ENCODE measurements at places on chromosomes 2 and 18.
A peak's percentile ranks its signal among the peaks of the same experiment; 100 is the strongest.

GRCh38 chr2:227153307-227153706 is 10.7 kb downstream of the COL4A4 start:
- no peak for DNase-seq

DNA sequence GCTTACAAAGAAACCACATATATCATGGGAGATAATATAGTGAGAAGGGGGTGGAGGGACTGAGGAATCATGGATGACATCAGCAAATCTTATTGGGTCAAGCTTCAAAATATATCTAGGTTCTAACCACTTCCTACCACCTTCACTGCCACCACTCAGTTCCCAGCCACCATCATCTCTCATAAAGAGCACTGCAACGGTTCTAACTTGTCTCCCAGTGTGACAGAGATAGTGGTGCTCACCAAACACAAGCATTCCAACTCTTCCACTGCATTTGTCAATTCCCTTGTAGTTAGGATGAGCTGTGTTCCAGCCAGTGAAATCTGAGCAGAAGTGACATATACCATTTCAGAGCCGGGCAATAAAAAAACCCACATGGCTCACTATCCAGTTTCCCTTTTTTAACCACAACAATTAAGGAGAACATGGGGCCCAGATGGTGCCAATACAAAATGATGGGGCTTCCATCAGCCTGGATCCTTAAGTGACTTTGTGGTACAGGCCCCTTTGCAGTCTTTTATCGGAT is 318.1 kb downstream of the NBAS start:
- peak; percentile 62 for DNase-seq

- no peak for DNase-seq
These were observed 100.3 kb downstream of the FEZ2 start for GRCh38 chr2:36497570-36498163.

GRCh38 chr2:238739668-238740067 is 108.2 kb upstream of the TWIST2 start:
- no peak for DNase-seq

DNA sequence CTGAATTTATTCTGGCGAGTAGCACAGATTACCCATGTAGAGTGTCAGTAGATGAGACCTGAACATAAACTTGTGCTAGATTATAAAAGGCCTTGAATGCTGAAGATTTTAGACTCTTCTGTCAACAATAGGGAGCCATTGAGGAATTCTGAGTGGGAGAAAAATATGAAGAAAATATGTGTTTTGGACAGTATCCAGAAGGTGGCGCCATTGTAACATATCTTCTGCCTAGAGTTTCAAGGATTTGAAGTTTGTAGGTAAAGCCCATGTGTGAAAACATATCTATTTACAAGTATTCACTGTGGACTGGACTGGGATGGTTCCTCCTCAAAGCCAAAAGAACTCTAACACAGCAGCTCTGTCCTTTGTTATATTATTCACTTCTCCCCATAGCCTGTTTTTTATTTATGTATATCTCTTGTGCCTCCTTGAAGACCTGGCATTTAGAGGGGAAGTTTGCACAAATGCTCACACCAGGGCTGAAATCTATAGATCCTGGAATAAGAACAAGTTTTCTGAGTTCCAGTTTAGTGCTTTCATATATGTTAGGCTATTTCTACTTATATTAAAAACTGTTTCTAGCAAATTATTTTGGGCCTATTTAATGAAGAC is 124.9 kb downstream of the RDH14 start:
- peak; percentile 83 for DNase-seq

GRCh38 chr2:20103530-20103929 is 52.1 kb upstream of the LAPTM4A start:
- DNase-seq, result peak; percentile 53

- DNase-seq, result no peak
These were observed 36.1 kb downstream of the ABCG8 start for GRCh38 chr2:43874776-43875451.

- DNase-seq, result no peak
These were observed 55.2 kb upstream of the RALBP1 start for GRCh38 chr18:9419956-9420631.

- no peak for DNase-seq
These were observed 293.2 kb downstream of the PLCL1 start for GRCh38 chr2:198097630-198098029.

GRCh38 chr18:31526374-31526773 is 28.4 kb downstream of the DSG2 start:
- DNase-seq, result no peak

- DNase-seq, result no peak
These were observed 1869.6 kb upstream of the CELF4 start for GRCh38 chr18:39435209-39435608.

- DNase-seq, result no peak
These were observed 160.0 kb downstream of the OSR1 start for GRCh38 chr2:19198381-19198780.

DNA sequence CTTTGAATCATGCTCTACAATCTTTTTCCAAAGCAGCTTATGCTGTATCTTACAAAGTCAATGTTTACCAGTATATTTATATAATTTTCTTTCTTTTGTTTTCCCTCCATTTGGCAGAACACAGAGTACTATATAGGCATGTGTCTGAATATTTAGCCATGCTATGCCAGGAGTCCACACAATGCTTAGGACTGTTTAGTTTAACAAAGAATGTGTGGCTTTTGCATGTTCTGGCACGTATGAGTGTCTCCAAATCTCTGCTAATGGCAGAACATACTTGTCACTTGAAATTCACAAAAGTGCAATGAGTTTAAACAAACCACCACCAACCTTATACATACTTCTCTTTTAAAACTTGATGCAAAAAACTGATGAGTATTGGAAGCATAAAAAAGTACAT is 268.0 kb downstream of the NR4A2 start:
- DNase-seq, result no peak

DNA sequence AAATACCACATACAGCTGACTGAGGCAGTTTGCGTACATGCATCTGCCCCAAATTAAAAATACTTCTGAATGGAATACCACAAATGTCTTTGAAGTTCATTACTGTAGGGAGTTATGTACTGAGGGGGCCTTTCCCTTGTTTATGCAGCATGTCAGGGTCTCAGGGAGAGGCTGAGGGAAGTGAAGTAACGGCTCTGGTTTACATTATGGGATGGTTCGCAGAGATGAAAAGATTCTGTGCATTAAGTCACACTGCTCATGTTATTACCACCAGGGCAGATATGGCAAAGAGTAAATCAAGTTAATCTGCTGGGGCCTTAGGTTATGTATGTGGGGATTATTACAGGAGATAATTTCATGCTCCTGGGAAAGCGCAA is 385.9 kb upstream of the RND3 start:
- no peak for DNase-seq

DNA sequence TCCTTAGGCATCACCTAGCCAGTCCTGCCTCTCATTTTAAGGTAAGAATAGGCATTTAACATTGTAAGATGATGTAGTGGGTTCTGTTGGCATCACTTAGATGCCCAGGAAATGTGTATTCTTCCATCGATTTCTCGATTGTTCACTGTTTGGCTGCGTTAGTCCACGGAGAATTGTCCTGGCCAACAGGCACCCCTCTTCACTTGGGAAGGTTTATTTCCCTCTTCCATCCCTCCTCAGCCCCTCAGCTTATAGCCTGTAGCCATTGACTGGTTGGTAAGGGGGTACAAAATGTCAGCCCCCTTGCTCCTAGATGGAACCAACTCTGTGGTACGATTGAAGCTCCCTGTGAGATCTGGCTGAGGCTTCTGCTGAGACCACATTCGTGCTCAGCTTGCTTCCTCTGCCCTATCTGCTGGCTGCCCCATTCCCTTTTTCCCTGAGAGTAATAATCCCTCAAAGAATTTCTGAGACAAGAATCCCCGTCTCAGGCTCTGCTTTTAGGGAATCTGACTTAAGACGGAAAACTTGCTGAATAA is 43.4 kb downstream of the PLEKHA3 start:
- DNase-seq, result peak; percentile 40

DNA sequence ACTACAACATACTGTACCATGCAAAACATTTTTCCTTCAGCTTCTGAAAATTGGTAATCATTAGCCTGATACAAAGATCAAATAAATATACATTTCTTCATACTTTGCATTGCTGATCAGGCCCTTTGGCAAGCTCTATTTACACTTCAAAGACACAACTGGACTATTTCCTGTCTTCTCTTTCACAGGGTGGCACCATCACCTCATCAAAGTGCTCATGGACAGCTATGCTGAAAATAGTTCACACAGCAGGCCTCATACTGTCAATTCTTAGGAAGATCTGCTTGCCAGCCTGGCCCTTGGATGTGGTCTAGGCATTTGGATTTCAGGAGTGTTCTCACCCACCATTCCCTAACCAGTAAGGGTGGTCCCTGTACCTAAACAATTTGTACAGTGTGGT is 33.9 kb downstream of the FBXO15 start:
- no peak for DNase-seq
